ENCODE measurements at places on chromosomes 2 and 18. TPM values are rescaled to one million over a fixed set of nuclear protein-coding genes. Genes with fewer than 3 reads are reported as not detected.

DNA sequence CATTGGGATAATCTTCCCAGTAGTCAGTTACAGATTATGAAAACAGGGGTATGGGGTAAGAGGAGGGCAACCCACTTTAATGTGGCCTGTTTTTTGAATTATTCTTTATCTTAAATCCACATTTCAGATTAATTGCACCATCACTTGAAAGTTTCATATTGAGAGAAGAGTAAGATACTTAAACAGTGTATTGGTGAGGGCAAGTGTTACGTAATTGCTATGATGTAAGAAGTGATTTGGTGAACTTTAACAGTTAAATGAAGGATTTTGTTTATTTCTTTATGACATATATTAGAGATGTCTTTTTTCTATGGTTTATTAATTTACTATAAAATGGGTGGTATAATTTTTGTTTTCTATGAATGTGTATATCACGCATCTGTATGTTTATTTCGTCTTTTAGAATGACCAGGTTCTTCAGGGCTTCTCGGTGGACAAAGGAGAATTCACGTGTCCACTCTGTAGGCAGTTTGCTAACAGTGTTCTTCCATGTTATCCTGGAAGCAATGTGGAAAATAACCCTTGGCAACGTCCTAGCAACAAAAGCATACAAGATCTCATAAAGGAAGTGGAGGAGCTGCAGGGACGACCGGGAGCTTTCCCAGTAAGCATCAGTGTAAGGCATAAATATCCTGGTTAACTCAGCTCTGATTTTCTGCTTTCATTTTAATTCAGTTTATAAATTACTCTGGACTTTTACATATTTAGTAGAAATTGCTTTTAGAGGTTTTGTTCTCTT is 171.2 kb upstream of the MYO3B start:
- no peak for DNase-seq

GRCh38 chr18:74929110-74929509 is 279.8 kb downstream of the PTGR3 start:
- DNase-seq: no peak

DNA sequence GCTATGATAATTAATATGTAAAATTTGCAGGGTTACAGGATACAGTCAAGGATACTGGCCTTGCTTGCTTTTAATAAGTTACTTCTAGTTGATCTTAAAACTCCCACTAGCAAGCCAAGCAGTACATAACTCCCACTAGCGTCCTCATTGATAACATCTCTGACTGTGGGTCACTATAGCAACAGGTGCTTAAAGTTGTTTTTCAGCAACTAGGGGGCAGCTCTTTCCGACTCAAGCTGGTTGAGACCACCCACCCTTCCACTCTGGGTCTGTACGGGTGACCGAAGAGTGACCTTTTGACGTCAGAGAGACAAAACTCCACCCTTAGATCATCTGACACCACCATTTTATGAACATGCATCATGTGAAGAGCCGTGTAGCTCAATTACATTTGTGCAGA is 208.6 kb downstream of the MYO1B start:
- no peak for DNase-seq

DNA sequence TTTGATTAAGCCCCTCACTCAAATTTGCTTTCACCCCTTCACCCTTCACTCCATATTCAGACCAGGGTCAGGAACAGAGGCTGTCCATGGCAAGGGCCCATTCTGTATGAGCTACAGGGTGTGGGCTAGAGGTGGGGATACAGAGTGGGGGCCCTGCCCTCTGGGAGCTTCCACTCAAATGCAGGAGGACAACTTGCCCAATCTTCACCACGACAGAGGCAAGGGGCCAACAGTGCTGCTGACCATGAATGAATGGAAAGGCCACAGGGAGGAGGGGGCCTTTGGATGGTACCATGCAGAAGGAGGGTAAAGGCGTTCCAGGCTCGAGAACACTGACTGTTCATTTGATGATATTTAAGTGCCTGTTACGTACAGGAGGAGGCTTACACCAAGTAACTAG is 22.8 kb downstream of the ADRA2B start:
- peak; percentile 16 for DNase-seq

STPG4 gene
- not detected for total RNA-seq

ABCB6 gene
- total RNA-seq: 12.1 TPM

FSHR gene
- total RNA-seq: 1.1 TPM

GULP1 gene
- 7.5 TPM for total RNA-seq

Measured in right atrium auricular region (tissue), 2 donors.